Esophagus squamous epithelium (tissue), 5 donors: ENCODE measurements at places on chromosomes 7 and 10.

GRCh38 chr7:111730476-111731300, 168.4 kb upstream of the IMMP2L start:
- DNase-seq, result no peak

DNA sequence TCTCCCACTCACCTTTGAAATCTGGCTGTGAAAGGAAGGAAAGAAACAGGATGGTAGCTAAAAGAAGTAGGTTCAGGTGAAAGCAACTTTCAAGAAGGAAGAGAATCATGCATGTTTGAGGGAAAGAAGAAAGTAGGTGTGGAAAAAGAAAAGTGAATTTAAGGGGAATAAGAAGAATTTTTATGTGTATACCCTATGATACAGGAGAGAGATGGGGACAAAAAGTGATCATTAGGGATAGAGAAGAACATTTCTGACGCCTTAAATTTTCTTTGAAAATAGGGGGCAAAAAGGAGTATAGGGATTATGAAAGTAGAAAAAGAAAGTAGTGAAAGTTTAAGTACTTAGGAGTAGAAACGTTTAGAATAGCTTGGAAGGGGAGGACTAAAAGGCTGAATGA, 15.2 kb downstream of the KRIT1 start:
- DNase-seq, result no peak

DNA sequence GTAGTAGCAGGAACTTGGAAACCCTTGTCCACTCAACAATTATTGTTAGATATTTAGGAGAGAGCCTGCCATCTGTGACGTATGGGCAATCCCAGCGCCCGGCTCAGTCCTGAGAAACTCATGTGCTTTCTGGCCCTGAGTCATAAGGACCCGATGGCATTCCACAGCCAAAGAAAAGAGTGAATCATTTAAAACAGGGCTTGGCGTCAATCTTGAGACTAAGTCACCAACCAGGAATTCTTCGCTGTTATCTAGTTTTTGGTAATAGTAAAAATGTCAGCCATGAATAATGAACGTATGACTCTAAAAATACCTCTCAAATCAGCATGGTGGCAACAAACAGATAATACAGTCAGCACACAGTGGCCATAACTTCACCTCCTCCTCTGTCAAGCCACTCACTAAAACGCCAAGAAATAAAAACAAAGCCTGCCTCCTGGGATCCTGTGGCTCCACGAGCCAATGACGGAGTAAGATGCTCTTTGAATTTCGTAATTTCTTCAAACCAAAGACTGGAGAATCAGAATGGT, 140.8 kb downstream of the ADAM12 start:
- no peak for DNase-seq

- DNase-seq, result no peak
Measured at GRCh38 chr10:71893920-71894319, 42.9 kb upstream of the PSAP start.

DNA sequence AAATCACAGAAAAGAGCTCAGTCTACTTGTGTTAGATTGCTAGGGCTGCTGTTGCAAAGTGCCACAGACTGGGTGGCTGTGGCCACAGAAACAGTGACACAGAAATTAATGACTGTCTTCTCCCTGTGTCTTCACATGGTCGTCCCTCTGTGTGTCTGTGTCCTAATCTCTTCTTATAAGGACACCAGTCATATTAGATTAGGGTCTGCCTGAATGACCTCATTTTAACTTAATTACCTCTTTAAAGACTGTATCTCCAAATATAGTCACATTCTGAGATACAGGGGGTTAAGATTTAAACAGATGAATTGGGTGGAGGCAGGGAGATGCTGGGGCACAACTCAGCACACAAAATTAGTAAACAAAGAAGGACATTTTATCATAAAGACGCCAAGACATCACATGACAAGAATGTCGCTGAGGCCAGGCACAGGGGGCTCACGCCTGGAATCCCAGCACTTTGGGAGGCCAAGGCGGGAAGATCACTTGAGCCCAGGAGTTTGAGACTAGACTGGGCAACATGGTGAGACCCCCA, 23.3 kb upstream of the PARD3 start:
- no peak for DNase-seq

DNA sequence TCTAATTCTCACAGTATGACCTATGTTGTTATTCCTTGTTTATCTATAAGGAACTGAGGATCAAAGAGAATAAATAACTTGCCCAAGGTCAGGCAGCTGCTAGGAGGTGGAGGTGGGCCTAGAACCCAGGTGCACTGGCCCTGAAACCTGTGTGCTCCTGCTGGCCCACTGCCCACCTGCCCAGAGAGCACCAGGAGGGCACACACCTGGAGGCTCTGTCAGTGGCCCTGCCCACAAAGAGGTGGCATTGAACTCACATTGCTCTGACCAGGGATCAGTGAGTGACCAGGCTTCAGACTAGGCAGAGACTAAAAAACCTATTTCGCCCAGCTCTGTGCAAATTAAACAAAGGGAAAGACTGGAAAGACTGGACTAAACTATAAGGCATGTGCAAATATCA, 210.6 kb downstream of the TNS3 start:
- DNase-seq, result no peak

GRCh38 chr7:117149692-117150091, 173.2 kb downstream of the WNT2 start:
- no peak for DNase-seq

- DNase-seq, result no peak
Measured at GRCh38 chr7:135898226-135898625, 78.9 kb downstream of the MTPN start.

DNA sequence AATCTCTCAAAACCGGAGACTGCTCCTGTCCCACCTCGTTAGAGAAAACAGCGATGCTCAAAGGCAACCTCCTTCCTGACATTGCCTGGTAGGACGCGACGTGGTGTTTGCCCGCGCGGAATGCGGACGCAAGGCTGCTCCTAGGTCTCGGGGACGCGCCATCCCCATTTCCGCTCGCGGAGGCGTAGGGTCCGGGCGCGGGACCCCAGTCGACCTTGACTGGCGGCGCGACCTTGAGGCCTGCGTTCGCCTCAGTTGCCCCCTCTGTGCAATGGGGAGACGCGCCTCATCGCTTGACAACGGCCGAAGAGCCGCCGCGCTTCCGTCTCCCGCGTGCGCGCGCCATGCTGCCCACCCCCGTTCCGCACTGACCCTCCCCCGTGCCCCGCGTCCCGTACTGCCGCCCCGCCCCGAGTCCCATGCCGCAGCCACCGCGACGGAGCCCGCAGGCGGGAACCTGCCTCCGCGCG, 412 bp upstream of the PPIA start:
- DNase-seq, result no peak

- no peak for DNase-seq
Measured at GRCh38 chr7:141366091-141366621, 185.1 kb upstream of the AGK start.

DNA sequence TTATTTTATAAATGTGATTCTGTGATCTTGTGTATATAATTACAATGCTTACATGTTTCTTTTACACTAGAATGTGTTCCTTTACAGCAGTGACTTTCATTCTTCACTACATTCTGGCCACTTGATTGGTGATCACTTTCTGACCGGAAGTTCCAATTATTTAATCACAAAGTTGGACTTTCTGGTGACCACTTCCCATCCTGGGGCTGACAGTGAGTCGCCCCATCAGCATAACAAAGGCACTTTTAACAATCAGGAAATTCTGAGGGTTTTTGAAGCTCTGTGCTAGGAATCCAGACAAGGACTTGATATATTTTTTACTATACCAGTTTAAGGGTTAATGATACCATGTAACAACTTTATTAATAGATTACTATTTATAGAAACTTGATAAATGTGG, 282.3 kb upstream of the KAT6B start:
- DNase-seq, result no peak

- no peak for DNase-seq
Measured at GRCh38 chr7:94433224-94433623, 38.5 kb downstream of the COL1A2 start.

DNA sequence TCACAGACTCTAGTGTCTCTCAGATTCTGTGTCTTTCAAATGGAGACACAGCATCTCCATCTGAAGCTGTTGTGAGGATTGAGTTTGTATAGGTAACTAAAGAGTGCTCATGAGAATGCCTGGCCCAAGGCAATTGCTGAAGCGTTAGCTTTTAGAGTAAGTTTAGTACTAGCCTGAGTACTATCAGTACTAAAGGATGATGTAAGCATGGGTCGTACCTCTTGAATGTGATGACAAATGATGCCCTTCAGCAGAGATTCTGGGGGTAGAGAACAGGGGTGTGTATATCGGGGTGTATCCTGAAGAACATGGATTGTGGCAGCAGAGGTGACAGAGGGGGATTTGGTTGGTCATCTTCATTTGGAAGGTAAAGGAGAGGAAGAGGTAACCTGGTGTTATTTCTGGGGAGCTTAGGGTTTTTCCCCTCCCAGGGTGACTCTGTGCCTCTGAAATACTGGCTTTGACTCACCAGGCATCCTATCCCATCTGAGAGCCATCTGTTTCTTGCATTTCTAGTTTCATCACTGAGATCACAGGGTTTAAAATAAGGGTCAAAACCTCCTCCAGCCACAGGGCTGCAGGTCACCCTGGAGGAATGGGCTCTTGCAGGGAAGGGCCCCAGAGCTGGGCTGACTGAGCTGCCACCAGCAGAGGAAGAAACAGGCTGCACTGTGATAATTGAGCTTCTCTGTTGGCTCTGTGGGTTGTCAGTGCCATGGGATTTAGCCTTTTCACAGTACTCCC, 756.0 kb downstream of the KCNMA1 start:
- no peak for DNase-seq

- DNase-seq, result no peak
Measured at GRCh38 chr7:50207686-50208255, 96.7 kb upstream of the IKZF1 start.

DNA sequence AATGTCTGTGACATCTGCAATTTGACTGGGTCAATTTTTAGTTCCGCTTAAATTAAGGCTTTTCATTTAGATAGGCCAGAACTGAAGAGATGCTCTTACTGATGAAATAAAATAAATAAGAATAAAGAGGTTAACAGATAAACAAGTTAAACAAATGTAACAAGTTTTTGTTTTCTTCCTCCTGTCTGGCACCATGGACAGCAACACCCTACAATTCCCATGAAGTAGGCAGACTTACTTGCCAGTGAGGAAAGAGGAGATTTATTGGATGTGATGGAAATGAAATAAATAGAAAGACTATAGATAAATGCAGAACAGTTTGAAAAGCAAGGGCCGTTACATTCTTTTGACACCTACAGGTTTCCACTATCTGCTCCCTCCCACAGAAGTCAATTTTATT, 118.5 kb downstream of the AMPH start:
- no peak for DNase-seq

GRCh38 chr7:25922296-25922695, 229.7 kb upstream of the NFE2L3 start:
- DNase-seq, result no peak

DNA sequence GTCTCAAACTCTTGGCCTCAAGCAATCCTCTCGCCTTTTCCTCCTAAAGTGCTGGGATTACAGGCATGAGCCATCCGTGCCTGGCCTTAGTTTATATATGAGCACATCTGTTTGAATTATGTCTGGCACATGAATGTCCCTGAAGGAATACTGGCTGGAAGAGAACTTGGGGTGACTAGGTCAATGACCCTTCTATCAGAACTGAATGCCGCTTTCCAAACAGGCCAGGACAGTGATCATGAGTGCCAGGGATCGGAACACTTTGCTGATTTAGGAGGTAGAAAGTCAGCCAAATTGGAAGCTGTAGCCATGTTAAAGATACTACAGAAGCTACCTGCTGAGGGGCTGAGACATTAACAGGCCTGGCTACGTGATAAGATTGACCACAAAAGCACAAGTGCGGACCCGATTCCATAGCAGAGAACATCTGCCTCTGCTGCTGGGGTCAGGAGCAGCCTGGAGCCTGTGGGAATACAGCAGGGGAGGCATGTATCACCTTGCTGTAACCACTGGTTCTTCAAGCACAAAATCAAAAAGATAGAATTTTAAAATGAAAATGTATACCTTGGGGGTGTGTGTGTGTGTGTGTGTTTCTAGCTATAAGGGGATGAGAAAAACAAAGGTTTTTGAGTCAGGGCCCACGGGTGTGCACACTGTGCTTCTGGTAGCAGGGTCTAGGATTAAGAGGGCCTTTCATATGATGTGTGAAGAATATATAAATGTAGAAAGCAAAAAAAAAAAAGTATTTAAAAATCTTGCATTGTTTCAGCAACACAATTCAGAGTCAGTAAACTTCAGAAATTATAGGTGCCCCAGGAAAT, 293.7 kb downstream of the BBS9 start:
- DNase-seq, result no peak

GRCh38 chr7:116161728-116162127, 48.6 kb upstream of the TES start:
- DNase-seq, result no peak

DNA sequence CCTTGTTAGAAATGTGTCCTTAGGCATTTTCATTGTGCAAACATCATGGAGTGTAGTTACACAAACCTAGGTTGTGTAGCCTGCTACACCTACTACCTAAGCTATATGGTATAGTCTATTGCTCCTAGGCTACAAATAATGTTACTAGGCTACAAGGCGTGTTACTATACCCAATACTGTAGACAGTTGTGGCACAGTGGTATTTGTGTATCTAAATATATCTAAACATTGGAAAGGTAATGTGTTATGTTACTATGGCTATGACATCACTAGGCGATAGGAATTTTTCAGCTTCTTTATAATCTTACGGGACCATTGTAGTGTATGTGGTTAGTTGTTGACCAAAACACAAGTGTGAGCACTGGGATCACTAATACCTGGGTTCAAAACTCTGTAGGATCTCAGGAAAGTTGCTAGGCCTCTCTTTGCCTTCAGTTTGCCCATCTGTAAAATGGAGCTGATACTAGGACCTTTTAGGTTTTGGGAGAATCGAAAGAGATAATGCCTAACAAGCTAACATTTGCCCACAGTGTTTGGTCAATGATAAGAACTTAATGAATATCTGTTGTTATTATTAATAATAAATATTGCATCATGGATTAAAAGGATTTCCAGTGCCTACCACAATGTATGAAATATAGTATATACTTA, 2.7 kb downstream of the BICC1 start:
- DNase-seq, result no peak

- no peak for DNase-seq
Measured at GRCh38 chr10:22243321-22243720, 25.5 kb upstream of the EBLN1 start.

GRCh38 chr10:114576716-114577115, 81.4 kb downstream of the ABLIM1 start:
- no peak for DNase-seq

DNA sequence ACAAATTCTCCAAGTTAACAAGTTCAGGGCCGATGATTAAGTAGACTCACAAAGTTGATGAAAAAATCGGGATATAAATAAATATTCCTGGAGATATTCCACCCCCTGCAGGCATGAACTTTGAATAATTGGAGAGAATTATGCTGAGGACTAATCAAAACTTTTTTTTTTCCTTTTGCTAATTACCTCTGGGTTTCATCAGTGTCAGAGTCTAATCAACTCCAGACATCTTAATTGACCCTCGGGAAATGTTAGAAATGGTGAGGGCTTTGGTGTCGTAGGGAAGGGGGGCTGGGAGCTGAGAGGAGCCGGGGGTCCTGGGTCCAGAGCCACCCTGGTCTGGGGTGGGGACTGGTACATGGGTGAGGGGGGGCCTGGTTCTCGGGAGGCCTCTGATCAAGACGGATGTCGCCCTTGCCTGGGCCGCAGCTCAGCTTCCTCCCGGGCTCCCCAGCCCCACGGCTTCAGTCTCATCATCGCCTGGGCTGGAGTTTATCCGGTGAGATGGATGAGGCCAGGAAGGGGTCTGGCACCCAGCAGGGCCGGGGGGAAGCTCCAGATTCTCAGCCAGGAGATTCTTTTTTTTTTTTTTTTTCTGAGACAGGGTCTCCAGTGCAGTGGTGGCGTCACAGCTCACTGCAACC, 30.4 kb upstream of the ELFN1 start:
- DNase-seq, result no peak
